GM10248 (cell line): ENCODE measurements at places on chromosomes 5 and 9.

DNA sequence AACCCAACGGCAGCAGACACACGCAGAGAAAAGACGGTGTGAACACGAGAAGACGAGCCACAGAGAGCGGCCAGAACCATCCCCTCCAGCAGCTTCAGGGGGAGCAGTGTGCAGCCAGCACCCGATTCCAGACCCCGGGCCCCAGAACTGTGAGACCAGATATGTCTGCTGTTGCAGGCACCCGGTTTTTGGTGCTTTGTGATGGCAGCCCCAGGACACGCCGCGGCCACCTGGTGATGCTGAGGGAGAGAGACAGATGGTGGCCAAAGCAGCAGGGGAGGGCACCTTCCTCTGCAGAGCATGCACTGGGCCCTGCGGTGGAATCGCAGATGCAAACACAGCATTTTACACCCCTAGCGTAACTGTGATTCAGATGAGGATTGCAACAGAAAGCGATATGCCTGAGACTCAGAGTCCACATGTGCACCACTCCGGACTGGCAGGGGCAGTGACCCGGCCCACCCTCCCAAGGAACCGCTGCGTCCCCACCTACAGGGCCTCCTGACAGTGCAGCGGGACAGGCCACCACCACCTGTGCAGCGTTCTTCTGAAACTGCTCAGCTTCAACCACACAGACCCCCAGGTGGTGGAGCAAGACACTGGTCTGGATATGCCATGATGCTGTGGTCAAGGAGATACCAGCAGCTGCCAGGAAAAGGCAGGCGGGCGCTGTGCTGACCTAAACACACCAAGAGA lies 24.0 kb downstream of the ZDHHC11B start:
- DNase-seq = no peak

DNA sequence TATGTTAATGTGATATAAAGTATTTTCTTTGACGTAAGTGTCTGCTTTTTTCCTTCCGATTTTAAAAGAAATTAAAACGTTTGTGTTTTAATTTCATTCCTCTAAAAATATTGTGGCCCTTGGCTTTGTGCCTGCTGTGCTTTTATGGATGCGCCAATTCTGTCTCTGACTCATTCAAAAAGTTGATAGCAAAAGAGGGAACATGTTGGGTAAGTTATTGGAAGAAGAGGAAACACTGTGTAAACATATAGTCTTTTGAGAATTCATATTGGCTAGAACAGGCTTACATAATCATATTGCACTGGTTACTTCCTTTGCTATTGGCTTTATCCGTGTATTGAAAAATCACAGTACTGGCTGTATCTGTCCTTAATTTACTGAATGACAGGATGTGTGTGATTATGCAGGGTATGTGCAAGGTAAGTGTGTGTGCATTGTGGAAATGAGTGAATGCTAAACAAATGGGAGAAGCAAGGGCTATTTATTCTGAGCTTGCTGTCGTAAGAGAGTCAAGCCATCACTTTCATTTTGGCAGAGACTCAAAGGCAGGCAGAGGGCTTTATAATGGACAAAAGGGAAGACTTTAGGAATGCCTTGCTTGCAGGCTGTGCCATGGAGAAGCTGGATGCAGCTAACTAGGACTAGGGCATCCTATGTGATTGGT lies 67.8 kb downstream of the SGCD start:
- DNase-seq = no peak

DNA sequence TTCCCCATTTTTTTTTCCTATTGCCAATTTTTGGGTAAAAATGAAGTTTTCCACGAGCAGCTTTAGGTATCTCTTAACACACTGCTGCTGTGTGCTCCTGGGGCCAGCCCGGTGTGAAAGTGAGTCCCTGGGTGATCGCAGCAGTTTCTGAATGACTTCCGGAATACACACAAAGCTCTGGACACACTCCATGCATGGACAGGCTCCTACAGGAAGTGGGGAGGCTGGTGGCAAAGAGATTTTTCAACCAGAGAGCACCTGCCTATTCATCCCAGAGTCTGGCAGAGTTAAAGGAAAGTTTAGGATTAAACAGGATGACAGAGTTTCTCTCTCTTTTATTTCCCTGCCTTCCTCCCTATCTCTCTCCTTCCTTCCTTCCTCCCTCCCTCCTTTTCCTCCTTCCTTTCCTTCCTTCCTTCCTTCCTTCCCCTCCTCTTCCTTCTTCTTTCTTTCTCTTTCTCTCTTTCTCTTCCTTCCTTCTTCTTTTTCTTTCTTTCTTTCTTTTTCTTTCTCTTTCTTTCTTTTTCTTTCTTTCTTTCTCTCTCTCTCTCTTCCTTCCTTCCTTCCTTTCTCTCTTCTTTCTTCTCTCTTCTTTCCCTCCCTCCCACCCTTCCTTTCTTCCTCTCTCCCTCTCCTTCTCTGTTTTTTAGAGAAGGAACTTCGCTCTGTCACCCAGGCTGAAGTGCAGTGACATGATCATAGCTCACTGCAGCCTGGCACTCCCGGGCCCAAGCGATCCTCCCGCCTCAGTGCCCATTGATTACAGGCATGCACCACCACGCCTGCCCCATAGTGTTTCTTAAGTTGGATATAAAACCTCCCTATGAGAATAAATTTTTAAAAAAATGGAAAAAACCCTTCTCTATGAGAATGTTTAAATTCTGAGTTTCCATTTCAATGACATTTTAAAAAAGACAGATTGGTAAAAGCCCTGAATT lies 38.7 kb upstream of the UBTD2 start:
- peak; percentile 45 for DNase-seq

DNA sequence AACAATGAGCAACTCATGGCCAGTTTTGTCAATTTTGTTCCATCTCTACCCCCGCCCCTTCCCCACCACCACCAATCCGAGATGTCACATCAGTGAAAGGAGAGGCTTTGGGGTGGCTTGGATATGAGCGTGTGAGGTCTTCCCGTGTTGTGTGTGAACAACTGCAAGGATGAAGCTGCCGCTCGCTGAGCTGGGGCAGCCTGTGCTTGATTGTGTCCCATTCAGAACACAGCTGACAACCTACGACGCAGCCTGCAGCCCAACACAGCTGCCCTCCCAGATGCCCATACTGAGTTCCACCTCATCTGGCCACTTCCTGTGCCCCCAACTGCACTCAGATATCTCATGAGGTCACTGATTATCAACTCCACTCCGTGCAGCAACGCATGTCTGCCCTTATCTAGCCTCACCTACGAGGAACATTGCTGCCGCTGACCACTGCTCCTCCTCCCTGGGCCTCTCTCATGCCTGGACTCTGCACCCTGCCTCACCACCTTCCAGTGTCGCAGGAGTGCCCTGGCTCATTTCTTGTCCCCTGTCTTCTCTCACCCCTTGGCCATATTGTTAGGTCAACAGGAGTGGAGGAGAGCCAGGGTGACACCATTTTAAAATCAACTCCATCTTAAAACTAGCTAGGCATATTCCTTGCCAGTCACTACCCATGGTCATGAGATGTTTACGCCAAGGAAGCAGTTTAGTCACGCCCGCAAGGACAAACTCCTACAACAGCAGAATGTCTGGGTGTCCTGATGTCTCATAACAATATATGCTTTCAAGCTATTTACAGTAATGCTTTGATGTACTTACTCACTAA lies 7.3 kb upstream of the IL4 start:
- DNase-seq = no peak

- no peak for DNase-seq
These were observed 157.8 kb downstream of the MED10 start for GRCh38 chr5:6220346-6221088.

- DNase-seq = no peak
These were observed 3.6 kb downstream of the RIC1 start for GRCh38 chr9:5632540-5632939.

GRCh38 chr5:8870349-8870958 lies 675.4 kb downstream of the SEMA5A start:
- DNase-seq = no peak

DNA sequence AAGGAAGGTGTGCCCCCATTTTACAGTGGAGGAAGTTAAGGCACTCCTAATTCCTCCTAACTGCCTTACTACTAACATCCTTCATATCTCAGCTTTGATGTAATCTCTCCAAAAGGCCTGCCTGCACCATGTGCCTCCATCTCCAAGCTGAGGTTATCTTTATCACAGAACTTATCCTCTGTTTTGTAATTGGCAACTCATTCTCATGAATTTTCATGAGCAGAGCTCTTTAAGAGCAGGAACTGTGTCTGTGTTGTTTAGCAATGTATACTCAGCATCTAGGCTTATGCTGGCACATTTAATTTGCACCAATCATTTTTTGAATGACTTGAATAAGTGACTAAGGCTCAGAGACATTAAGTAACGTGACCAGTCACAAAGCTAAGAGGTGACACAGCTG lies 147.9 kb upstream of the VLDLR start:
- DNase-seq = no peak

DNA sequence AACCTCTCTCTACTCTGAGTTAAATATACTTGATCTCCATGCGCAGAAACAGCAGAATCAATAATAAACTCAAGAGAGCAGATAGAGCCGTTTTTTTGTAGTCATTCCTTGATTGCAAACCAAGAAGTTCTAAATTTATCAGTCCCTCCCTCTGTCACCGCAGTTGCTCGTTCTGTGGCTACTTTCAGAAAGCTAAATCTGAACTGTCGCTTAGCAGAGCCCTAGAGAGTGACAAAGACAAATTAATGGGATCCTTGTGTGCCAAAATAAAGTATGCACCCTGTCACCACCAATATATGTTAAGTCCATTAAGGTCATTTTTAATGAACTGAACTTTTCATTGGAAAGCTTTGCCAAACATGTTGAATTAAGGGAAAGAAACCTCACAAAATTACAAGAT lies 218.3 kb downstream of the ADAMTSL1 start:
- DNase-seq = no peak

DNA sequence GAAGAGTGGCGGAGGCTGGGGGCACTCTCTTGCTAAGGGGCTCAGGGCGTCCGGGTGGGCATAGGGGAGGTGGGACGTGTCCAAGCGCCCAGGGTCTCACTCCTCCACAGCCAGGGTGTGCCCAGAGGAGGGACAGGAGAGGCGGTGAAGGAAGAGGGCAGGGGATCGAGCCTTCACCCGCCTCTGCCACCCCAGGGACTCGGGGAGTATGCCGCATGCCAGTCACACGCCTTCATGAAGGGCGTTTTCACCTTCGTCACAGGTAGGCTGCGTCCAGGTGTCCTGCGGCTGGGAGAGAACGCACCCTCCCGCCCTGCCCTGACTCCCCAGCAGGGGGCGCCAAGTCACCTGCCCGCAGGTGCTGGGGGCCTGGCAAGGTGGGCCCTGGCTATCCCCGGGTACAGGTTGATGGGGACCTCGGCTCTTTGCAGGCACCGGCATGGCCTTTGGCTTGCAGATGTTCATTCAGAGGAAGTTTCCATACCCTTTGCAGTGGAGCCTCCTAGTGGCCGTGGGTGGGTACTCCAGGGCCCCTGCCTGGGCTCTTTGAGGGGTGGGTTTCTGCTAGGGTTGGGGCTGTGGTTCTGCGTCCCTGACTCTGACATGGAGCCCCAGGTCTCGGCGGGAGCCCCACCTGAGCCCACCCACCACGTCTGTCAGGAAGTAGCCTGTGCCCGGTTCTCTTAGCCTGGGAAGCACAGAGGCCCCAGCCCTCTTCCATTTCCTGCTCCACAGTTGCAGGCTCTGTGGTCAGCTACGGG lies 552 bp downstream of the TMEM141 start:
- DNase-seq = peak; percentile 50
